ENCODE measurements at places on chromosomes 1 and 21.

- DNase-seq: no peak
Measured at GRCh38 chr1:36652586-36652985, 169.9 kb upstream of the CSF3R start.

GRCh38 chr1:28326515-28326914, 2.3 kb upstream of the MED18 start:
- DNase-seq: no peak

GRCh38 chr1:167893798-167894197, 20.1 kb downstream of the ADCY10 start:
- DNase-seq: no peak

GRCh38 chr1:31551208-31551607, 25.1 kb upstream of the TINAGL1 start:
- DNase-seq: no peak

GRCh38 chr21:45432575-45433255, 27.8 kb downstream of the COL18A1 start:
- no peak for DNase-seq
